ENCODE measurements at places on chromosomes 3 and 15.

DNA sequence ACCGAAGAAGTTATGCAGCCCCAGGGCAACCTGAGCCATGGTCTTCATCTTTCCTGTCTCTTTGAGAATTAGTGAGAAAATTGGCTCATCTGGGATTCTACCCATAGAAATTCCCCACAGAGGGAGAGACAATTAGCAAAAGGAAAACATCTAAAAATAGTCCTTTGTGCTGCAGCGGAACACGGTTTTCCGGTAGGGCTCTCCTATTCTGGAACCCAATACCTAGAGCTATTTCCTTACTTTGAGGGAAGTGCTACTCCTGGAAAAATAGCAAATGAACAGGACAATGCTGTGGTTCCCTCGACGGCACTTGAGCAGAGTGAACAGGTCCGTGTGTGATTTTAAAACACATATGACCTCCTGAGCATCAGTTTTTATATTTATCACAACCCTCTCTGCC lies 210.5 kb downstream of the FGF12 start:
- no peak for DNase-seq

DNA sequence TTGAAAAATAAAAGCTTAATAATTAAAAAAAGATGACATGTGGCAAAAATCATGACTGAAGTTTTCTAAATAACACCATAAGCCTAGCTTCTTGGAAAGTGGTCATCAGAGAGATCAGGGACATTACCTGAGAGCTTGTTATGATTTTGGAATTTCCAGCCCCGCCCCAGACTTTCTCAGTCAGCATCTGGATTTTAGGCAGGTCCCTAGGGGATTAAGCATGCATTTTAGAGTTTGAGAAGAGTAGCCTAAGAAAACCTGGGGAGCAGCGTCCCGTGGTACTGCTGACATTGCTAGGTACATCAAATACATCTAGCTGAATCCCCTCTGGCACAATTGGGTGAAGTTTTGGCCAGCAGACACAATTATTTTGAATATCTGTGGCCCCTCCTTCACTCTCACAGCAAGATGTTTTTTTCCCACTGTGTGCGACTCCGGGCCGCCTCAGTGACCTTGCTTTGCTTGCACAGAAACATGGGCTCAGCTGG lies 58.7 kb upstream of the MEF2A start:
- no peak for DNase-seq

DNA sequence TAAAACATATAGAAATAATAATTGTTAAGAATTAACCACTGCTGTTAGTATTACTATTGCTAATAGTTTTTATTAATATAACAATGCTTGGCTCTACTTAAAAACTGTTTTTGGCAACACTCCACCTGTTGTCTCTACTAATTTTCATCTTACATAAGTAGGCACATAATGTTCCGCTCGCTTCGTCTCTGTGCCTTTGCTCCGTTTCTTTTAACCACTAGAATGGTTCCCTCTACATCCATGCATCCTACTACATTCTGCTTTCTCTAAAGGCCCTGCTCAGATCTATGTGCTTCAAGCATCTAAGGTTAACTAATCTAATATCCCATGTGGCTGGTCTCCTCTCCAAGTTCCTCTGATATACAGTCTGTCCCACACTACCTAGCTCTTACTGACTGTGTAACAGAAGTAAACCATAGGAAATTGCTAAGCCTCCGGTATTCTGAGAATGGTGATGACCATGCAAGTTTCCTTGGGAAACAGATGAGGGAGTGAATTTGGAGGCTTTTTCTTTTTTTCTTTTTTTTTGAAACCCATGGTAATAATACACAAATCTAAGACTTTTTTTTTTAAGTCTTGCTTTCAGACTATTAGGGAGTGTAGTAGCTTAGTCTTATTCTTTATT lies 138.3 kb downstream of the P3H2 start:
- no peak for DNase-seq

GRCh38 chr15:80530737-80531365 lies 126.7 kb downstream of the ARNT2 start:
- DNase-seq: no peak

DNA sequence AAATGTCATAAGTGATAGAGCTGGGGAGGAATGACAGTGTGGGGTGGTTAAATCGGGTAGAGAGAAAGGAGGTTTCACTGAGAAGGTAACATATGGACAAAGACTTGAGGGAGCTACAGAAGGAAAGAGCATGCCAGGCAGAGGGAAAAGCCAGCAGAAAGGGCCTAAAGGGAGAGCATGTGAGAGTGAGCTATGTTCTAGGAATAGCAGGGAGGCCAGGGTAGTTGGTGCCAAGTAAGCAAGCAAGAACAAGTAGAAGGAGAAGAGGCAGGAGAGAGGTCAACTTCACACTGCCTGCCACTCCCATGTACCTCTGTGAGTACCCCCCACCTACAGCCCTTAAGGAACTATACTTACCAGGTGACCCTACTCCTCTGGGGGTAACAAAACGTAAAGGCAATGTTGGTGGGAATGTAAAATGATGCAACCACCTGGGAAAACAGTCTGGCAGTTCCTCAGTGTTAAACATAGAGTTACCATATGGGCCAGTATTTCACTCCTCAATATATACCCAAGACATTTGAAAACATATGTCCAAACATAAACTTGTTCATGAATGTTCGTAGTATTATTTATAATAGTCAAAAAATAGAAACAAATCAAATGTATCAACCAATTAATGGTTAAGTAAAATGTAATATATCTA lies 67.6 kb downstream of the SFMBT1 start:
- no peak for DNase-seq

DNA sequence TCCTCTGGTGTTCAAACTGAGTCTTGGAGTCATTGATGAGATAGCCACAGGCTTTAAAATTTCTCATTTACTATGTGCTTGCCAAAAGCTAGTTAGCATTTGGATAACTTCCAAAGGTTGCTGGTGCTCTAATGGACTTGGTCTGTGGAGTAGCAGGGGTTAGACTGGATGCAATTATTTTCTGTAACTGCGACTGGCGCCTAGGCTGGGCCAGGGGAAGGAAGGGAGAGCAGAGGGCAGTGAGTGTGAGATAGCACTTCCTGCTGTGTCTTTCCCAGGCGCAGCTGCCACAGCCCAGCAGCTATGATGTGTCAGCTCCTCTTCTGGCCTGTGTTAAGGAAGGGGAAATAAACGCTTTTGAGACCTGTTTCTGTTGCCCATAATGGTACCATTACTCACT lies 98.6 kb downstream of the MYRIP start:
- no peak for DNase-seq

DNA sequence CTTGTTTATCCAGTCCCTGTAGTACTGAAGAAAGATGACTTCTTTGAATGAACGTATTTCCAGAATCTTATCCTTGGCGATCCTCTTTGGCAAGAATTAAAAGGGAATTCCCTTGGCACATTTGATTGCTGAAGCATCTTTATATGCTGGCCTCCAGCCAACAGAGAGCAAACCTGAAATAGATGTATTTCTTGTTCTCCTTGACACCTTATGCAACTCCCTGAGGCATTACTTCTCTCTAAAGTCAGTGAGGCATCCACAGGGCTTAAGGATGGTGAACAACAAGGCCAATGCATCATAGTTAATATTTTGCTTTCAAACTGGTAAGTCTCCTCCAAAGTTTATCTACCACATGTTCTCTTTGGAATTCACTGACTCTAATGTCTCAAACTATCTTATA lies 450.9 kb upstream of the THRB start:
- no peak for DNase-seq

DNA sequence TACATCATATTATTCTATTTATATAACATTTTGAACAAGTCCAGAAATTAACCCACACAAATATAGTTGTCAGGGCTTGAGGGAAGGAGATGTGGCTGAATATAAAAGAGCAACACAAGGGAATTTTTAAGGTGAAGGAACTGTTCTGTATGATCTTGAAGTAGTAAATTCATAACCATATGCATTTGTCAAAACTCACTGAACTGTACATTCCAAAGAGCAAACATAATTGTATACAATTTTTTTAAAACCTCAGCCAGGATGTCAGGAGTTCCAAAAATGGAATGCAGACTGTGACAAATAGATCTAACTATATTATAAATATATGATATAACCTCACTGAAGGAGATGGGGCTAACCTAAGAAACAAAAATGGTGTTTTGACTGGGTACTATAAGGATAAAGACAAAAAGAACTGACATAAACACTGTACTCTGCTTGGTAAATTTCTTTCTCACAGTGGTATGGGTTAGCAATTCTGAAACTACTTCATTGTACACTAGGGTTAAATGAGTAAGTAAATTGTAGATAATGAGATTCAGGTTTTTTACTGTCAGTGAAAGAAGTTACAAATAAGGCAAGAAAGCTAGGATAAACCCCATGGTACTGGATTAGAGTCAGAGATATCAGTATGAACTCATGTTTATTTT lies 14.4 kb downstream of the GOLGB1 start:
- no peak for DNase-seq
